Cerebellar nuclear complex (tissue), 1 donor: ENCODE measurements at places on chromosomes 3 and 15.
A peak's percentile ranks its signal among the peaks of the same experiment; 100 is the strongest.

DNA sequence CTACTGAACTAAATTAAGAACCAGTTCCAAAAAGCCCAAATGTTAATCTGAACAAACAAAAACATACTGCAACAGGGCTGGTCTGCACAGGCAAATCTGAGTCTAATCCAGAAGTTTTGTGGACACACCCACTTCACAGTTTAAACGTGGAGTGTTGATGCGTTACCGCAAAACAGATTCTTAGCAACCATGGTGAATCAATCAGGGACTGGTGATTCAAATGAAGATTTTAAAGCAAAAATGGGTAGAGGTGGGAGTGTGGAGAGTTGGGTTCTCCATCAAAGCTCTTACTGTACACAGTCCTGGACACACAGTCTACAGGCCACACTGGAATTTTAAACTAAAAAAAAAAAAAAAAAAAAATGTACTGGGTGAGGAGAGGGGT is 5.2 kb downstream of the ANXA2 start:
- DNase-seq: no peak

- DNase-seq: no peak
Observed at GRCh38 chr3:133206921-133207320, 168.7 kb downstream of the TMEM108 start.

- no peak for DNase-seq
Observed at GRCh38 chr3:108218811-108219210, 3.4 kb downstream of the IFT57 start.

DNA sequence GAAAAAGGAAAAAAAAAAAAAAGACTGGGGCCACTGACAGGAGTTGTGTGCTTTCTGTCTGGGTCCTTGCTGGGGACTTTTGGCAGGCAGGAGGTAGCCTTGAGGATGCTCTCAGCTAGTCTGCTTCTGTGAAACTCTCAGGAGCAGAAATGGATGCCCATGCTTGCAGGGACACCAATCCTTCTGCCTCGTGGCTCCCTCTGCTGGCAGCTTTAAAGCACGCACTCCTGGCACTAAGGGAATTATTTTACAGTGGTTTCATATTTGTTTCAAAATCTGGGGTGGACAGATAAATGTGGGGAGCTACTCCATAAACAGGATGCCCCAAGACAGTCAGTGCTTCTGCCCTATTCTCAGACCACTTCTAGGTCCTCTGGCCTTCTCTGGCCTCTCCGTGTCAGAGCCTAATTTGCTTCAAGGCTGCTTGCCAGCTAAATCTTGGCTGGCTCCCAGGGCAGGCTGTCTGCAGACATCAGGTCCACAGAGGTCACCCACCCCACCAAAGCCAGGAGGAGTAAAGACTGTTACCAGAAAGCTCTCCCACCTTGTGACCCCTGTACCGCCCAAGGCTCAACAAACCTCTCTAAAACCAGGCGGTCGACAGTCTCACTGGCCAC is 17.1 kb downstream of the TRAIP start:
- DNase-seq: peak; percentile 44

DNA sequence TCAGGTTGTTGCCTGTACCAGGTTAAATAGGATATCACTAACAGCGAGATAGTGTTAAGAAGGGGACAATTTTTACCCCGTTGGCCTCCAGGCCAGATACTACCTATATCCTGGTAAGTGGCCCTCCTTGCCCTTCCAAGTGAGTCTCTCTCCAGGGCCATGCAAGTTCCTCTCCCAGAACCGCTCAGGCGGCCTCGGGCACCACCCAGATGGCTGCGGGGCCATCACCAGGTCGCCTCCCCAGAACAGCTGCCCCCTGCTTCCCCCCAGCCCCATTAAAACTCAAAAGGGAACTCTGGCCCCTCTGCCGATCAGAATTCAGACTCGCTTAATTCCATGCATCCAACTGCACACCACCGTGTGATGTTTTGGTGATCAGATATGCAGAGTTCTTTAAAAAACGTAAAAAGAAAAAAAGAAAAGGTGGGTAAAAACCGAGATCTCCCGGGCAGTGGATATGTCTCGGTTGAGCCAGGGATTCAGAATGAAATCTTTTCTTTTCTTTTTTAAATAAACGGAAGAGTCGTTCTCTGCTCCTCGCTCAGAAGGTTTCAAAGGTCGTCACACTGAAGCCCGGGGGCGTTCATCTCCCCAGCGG is 1.9 kb upstream of the TRIM71 start:
- no peak for DNase-seq

DNA sequence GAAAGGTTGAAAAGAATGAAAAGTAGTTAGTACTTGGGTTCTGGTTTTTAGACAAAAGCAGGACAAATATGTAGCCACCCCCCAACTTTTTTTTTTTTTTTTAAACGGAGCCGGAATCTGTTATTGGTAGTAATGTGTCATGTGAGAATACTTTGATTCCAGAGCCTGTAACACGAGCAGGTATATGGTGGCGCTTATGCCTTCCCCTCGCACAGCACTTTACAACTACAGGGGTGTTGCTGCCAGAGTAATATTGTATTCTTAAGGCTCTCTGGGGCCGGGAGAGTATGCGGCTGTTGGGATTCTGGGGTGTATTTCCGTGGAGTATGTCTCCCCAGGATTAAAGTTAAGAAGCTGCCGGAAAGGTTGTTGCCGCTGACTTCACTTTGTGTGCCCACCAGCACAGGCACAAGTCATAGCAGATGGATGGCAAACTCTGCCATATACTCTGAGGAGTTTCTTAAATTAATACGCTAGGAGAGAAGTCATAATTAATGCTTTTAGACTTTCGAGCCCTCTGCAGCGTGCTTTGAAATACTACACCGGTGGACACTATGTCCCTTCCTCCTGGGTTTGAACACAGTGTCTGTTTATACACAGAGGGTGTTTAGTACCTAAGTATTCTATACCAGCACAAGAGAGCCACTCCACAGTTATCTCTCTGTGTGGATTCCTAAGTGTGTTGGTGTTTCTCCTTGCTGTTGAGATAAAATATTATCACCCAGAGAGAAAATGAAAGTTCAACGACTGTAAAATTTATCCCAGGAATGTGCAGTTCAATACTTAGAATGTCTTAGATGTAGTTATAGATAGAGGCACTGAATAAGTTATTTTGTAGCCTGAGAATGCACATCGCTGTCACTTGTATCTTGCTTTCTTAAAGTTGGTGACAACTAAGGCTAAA is 1.4 kb downstream of the MBNL1 start:
- DNase-seq: no peak

DNA sequence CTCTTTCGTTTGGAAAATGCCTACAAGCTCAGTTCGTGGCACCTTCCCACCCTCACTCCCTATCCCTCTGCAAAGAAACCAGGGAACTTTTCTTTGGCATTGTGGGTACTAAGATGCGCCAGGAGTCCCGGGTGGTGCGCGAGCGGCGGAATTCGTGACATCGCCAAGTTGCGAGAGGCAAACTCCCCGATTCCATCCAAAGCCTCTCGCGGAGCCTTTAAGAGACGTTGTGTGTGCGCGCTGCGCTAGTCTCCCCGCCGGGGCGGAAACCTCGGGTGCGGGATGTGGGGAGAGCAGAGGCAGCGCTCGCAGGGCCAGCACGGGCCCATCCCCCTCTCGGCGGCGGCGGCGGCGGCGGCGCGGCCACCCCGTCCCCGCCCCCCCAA is 443 bp upstream of the NR2F2 start:
- DNase-seq: no peak

DNA sequence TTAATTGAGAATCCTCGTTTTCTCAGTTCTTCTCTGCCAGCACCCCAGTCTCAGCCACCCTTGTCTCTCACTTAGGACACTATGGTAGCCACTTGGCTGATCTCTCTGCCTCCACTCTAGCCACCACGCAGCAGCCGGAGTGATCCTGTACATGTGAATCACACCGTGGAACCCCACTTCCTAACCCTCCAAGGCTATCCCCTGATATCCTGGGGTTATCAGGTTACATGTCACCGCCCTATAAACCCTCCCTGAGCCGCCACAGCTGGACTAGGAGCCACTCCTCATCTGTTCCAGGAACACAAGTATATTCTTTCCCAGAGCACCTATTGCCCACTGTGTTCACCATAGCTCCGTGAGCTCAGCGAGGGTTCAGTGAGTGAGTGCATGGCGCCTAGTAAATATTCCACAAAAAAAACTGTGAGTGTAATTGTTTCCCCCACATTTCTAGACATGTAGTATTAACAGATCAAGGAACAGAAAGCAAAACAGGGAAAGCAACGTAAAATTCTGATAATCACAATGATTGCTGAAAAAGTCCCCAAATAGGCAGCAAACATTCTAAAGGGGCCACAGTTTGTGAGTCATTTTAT is 661 bp upstream of the PARP14 start:
- no peak for DNase-seq

DNA sequence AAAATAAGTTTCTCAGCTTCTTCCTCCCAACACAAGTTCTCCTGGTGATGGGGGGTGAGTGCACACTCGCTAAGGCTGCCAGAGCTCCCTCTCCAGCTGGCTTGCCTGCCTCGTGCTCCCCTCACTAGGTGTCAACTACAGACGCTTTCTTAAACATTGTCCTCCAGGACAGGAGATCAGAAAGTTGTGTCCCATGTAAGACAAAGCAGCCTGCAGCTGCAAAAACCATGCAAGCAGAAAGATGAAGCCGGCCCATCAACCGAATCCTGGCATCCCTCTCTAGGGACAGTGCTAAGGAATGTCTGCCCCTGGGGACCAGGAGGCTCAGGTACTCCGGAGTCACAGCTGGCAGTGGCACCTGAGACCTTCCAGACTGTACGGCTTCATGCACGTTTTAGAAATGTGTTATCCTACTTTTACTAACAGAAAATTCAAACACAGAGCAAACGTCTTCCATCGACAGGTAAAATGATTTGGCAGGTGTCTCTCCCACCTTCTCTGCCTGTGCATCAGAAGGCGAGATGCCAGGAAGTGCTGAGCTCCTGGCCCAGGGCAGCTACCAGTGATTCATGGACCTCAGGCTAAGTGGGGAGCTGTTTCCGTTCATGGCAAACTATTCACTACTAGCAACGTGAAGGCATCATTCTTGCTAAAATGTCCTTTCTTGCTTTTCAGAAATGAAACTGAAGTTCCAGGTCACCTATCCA is 246.1 kb downstream of the ADAMTS17 start:
- no peak for DNase-seq

GRCh38 chr3:131840156-131840797 is 194.5 kb downstream of the CPNE4 start:
- no peak for DNase-seq

GRCh38 chr3:47024932-47025331 is 45.5 kb downstream of the NBEAL2 start:
- DNase-seq: no peak

- no peak for DNase-seq
Observed at GRCh38 chr3:154954757-154955156, 125.4 kb upstream of the MME start.

- no peak for DNase-seq
Observed at GRCh38 chr3:37072892-37073291, 79.6 kb downstream of the MLH1 start.

- DNase-seq: no peak
Observed at GRCh38 chr3:193883551-193883950, 252.4 kb upstream of the HES1 start.
